Natural killer cell treated with Interleukin-12 subunit alpha and Interleukin-12 subunit beta and Interleukin-15 and Interleukin-18, amount 100 ng/mL, for 72 hours (primary cell): ENCODE measurements at places on chromosomes 12 and 14. TPM values are rescaled to one million over a fixed set of nuclear protein-coding genes. Genes with fewer than 3 reads are reported as not detected.

The ADCY4 gene
- 1.0 TPM for total RNA-seq

The CCDC177 gene
- not detected for total RNA-seq

The KSR2 gene
- total RNA-seq: not detected

The PRB2 gene
- not detected for total RNA-seq

The RBP5 gene
- not detected for total RNA-seq
